ENCODE measurements at places on chromosomes 3 and 15. TPM values are rescaled to one million over a fixed set of nuclear protein-coding genes. Genes with fewer than 3 reads are reported as not detected.

GRCh38 chr15:62128916-62129315, 36.2 kb downstream of the C2CD4B start:
- peaks cover 8% of the 10 kb centered on the region for H3K4me1 ChIP-seq
- H3K4me3 ChIP-seq, result no peak overlapping the region
- no peaks in the 10 kb centered on the region for H3K36me3 ChIP-seq

CCDC80 gene
- total RNA-seq, result 36.6 TPM

SLC6A11 gene
- total RNA-seq, result not detected

DNA sequence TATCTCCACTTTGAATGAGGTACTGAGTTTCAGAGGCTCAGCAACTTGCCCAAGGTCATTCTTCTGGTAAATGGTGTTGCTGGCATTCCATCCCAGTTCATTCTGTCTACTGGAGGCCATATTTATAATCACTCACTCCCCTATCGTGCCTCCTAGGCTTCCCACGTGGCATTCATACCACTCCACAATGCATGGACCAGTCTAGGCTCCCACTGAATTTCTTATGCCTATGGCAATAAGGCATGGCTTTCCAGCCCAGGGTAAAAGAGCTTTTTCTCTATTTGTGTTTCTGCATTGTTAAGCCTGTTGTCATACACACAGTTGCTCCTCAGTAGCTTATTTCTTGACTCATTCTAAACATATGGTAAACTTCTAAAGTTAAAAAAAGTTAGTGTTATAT, 19.9 kb downstream of the BBX start:
- no peak for DNase-seq
- no peaks in the 10 kb centered on the region for H3K36me3 ChIP-seq
- no peaks in the 10 kb centered on the region for H3K27me3 ChIP-seq
- H3K27ac ChIP-seq, result no peak overlapping the region

ABI3BP gene
- 34.6 TPM for total RNA-seq

DNA sequence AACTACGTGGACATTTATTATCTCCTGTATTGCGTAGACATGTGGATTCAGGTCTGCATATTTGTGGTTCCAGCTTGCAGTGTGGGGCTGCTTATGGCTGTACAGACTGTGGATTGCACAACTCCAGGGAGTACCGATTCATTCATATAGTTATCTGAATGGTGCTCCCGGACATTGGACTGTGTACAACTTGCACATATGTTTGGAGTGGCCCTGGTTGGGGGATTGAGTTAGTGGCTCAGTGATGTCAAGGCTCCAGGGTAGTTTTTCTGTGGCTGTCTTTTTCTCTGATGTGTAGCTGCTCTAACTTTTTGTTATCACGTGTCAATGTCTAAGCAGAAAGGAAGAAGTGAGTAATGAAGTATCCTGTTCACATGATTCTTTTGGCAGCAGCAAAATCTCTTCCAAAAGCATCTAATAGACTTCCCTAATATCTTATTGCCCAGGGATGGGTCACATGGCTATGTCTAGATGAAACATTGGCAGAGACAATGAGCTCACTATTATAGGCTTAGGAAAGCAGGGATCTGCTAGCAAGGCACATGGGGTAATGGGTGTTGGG, 15.8 kb downstream of the ST3GAL6 start:
- H3K27ac ChIP-seq, result no peak overlapping the region
- DNase-seq, result no peak
- H3K4me1 ChIP-seq, result no peaks in the 10 kb centered on the region
- H3K36me3 ChIP-seq, result no peaks in the 10 kb centered on the region

DNA sequence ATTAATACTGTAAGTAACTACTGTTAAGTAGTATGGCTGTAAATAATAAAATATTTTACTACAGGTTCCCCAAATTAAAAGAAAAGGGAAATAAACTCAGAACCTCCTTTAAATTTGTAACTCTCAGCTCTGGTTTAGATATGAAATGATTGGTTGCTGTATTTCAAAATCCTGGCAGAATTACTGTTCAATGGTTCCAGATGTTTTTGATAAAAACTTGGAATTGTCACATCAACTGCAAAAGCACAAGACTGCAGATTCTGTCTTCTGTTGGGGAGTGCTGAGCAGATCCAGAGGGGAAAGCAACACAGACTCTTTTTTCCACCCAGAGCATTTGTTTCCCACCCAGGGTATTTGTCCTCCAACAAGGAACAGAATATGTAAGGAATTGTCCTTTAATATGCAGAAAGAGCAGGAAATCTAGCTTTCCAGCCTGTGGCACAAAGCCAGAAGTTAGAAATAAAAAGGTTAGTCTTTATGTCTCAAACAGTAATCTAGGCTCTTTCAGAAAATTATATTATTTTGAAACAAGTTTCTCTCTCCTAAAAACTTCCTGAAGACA, 178.1 kb downstream of the KLHL25 start:
- DNase-seq, result no peak
- H3K36me3 ChIP-seq, result no peaks in the 10 kb centered on the region
- no peaks in the 10 kb centered on the region for H3K27me3 ChIP-seq
- H3K27ac ChIP-seq, result peak overlapping the region; percentile 14
- H3K4me1 ChIP-seq, result peaks cover 5% of the 10 kb centered on the region
- H3K4me3 ChIP-seq, result no peak overlapping the region

C3orf70 gene
- total RNA-seq, result 12.7 TPM

DUOXA2 gene
- total RNA-seq, result 30.2 TPM

KCNMB2 gene
- 0.42 TPM for total RNA-seq

TGM5 gene
- total RNA-seq, result not detected

DNA sequence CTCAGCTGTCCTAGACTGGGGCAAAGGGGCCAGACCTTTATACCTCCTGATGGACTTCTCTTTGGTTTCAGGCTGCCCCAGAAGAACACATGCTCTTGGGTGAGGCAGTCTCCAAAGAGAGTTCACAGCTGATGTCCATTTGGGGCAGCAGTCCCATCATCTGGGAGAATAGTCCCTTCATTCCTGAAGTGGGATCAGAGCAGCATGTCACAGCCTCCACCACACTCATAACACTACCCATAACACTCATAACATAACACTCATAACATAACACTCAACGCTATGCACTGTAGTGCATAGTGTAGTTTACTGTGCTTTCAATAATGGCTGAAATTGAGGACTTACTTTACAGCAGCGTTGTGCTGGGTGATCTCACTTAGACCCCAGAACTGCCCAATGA, 36.7 kb upstream of the PLCL2 start:
- no peak for DNase-seq
- no peaks in the 10 kb centered on the region for H3K27me3 ChIP-seq
- H3K36me3 ChIP-seq, result no peaks in the 10 kb centered on the region
- peaks cover 7% of the 10 kb centered on the region for H3K4me1 ChIP-seq
- no peak overlapping the region for H3K4me3 ChIP-seq
- no peak overlapping the region for H3K27ac ChIP-seq

TMEM158 gene
- 8.2 TPM for total RNA-seq

SHF gene
- 8.7 TPM for total RNA-seq

- no peak for DNase-seq
- no peak overlapping the region for H3K27ac ChIP-seq
- no peaks in the 10 kb centered on the region for H3K4me1 ChIP-seq
- no peaks in the 10 kb centered on the region for H3K27me3 ChIP-seq
Measured at GRCh38 chr15:48693484-48693883, 48.0 kb upstream of the FBN1 start.

GPR27 gene
- 0.61 TPM for total RNA-seq

GRCh38 chr3:169769287-169770181, at the start of gene ACTRT3:
Gene ACTRT3, minus strand, starts transcription at chr3:169769561. Its CDS starts 41 bp downstream, at chr3:169769520.
- no peaks in the 10 kb centered on the region for H3K36me3 ChIP-seq
- peaks cover 7% of the 10 kb centered on the region for H3K4me1 ChIP-seq
- no peaks in the 10 kb centered on the region for H3K27me3 ChIP-seq
- H3K27ac ChIP-seq, result peak within 1 kb of the TSS; percentile 85

DNA sequence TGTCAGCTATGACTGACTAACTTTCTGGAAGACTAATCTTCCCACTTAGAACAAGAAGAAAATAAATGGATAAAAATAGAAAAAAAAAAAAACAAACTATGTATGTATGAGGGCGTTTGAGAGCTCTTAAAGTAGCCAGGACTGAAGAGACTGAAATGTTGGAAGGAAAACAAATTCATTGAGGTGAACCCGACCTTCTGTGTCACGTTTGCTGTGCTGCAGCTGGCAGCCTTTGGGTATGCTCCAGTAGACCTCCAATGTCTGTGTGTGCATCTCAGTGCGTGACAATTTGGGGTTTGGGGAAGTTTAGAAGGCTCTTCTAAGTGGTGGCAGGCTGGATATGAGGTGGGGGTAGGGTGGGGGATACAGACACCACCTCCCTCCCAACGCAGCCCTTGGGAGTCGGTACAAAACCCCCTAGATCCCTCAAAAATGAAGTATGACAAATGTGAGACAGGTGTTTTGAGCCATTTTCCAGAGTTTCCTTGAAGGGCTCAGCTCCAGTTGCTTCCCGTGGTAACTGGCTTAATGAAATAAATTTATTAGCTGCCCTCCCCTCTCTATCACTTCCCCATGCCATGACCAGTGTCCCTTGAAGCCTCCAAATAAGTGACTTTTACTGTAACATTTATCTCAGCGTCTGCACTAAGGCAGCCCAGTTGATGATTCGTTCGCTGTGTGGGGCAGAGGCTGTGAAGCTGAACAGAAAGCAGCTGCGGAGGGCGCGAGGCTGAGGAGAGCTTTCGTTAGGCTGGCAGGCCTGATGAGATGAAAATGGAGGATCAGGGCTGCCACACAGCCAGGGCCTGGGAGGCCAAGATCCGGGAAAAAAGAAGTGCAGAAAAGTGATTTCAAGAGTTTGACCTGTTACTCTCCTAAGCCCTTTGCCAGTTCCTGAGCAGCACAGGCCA, 34.9 kb upstream of the GABRB3 start:
- no peaks in the 10 kb centered on the region for H3K27me3 ChIP-seq
- no peak for DNase-seq
- H3K36me3 ChIP-seq, result no peaks in the 10 kb centered on the region
- no peak overlapping the region for H3K27ac ChIP-seq

GRCh38 chr15:52642386-52643361, 36.5 kb downstream of the ATOSA start:
- H3K4me3 ChIP-seq, result no peak overlapping the region
- no peaks in the 10 kb centered on the region for H3K4me1 ChIP-seq
- DNase-seq, result no peak
- H3K27me3 ChIP-seq, result no peaks in the 10 kb centered on the region

DNA sequence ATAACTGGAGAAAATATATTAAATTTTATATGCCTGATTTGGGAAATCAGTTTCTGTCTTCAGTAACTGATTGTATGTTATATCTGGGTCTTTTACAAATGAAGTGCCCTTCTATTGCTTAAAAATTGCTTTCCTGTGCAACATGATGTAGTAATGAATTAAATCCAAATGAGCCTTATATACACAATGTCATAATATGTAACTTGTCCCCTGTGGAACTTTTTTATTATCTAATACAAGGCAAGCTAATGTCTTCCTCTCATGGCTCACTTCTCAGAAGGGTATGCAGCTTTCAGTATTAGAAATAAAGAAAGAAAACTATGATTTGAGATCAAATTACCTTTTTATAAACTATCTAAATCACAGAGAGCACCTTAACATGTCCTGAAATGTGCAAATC, 248.9 kb downstream of the NAALADL2 start:
- H3K27me3 ChIP-seq, result no peaks in the 10 kb centered on the region
- H3K27ac ChIP-seq, result no peak overlapping the region
- H3K4me1 ChIP-seq, result no peaks in the 10 kb centered on the region
- H3K4me3 ChIP-seq, result no peak overlapping the region
- no peak for DNase-seq

KBTBD13 gene
- not detected for total RNA-seq

DNA sequence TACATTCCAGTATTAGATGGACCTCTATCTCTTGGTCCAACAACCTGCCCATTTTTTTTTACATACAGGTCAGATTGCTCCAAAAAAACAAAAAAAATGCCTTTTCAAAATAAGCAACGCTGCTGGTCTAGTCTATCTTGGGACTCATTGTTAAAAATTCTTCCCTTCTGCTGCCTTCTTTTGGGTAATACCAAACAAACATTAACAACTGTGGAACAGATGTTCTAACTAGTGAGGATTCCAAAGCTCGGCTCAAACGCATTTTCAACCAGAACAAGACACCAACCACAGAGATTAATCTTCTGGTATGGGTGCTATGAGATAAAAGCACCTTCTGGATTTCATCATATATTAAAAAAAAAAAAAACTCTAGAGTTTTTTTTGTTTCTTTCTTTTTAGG, 24.7 kb downstream of the ARHGAP31 start:
- no peak overlapping the region for H3K4me3 ChIP-seq
- H3K4me1 ChIP-seq, result peaks cover 5% of the 10 kb centered on the region
- no peaks in the 10 kb centered on the region for H3K36me3 ChIP-seq
- DNase-seq, result no peak

ADGRG7 gene
- total RNA-seq, result 13.4 TPM

DNA sequence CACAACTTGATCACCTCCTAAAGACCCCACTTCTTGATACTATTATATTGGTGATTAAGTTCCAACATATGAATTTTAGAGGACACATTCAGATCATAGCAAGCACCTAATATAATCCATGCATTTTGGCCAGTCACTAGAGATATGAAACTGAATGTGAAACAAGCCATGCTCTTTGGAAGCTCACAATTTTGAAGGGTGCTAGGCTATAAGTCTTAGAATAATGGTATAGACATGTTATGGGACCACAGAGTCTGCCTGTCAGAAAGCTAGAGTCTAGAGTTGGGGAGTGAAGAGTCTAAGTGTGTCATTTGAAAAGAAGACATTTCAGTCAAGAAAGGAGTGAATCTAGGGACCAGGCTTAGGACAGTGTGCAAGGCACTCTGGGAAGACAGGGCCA, 186.4 kb upstream of the SLC24A5 start:
- no peak for DNase-seq
- H3K27ac ChIP-seq, result no peak overlapping the region
- H3K36me3 ChIP-seq, result no peaks in the 10 kb centered on the region
- no peaks in the 10 kb centered on the region for H3K27me3 ChIP-seq
- H3K4me1 ChIP-seq, result no peaks in the 10 kb centered on the region

GRCh38 chr3:134624537-134625287, 26.1 kb downstream of the KY start:
- H3K36me3 ChIP-seq, result no peaks in the 10 kb centered on the region
- no peaks in the 10 kb centered on the region for H3K27me3 ChIP-seq
- no peaks in the 10 kb centered on the region for H3K4me1 ChIP-seq
- peak; percentile 11 for DNase-seq

PARP3 gene
- total RNA-seq, result 17.0 TPM

GRCh38 chr3:52859686-52860423, 25.0 kb upstream of the MUSTN1 start:
- no peak overlapping the region for H3K4me3 ChIP-seq
- H3K27me3 ChIP-seq, result no peaks in the 10 kb centered on the region
- DNase-seq, result no peak
- no peak overlapping the region for H3K27ac ChIP-seq
- H3K36me3 ChIP-seq, result no peaks in the 10 kb centered on the region

ADAMTS9 gene
- 4.4 TPM for total RNA-seq

CHRNA5 gene
- total RNA-seq, result 10.3 TPM

DNA sequence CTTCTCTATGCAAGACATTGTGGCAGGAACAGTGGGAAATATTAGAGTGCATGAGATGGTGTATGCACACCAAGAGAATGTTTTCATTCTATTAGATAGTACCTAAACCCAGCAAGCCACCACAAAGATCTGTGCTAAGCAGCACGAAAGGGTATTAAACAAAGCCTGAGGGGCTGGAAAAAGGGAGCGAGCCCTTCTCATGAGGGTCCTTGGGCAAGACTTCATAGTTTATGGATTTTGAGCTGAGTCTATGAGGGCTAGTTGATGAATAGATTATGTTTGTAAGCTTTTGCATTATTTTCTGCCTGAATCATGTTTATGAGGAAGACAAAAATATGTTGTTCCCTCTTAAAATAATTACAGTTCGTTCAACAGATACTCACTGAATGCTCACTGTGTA, 9.4 kb upstream of the ACTC1 start:
- DNase-seq, result no peak
- H3K27me3 ChIP-seq, result no peaks in the 10 kb centered on the region
- no peak overlapping the region for H3K4me3 ChIP-seq

PCSK6 gene
- total RNA-seq, result 39.5 TPM

MED12L gene
- total RNA-seq, result 0.32 TPM

MEX3B gene
- 1.1 TPM for total RNA-seq

Data from colonic mucosa (tissue), 4 donors.